ENCODE measurements at places on chromosomes 7 and 10.

- DNase-seq = no peak
Observed at GRCh38 chr7:41928166-41928565, 225.3 kb upstream of the INHBA start.

DNA sequence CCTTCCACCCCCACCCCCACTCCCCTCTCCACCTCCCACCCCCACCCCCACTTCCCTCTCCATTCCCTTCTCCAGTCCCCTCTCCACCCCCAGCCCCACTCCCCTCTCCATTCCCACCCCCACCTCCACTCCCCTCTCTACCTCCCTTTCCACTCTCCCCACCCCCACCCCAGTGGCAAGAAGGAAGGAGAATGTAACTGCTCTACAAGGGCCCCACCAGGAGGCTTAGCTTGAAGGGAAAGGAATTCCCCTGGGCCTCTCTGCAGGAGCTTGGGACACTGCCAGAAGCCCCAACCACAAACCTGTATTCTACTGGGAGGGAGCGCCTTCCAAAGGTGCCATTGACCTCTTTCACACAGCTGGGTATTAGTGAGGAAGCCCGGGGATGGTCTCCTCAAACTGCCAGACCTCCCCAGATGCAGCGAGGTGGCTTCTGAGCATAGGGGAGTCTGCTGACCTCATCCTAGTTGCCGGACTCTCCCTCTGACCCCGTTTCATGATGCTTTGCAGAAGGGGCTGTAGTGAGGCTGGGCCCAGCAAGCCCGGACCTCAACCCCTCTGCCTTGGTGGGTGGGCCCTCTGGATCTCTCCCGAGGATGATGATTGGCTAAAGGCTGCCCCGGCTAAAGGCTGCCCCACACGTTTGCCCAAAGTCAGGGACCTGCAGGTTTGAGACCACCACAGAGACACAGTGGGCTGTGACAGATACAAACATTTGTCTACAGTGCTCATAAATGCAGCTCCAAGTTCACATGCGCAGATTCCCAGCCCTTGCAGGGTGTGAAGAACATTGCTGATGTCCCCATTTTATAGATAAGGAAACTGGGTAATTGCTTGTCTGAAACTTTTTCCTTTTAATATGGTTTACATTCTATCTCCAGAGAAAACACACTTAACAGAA lies 2.9 kb downstream of the DEPP1 start:
- DNase-seq = no peak

GRCh38 chr7:518630-519483 lies 789 bp downstream of the PDGFA start:
- no peak for DNase-seq

- no peak for DNase-seq
Observed at GRCh38 chr10:102811346-102811745, 25.9 kb downstream of the CYP17A1 start.

- no peak for DNase-seq
Observed at GRCh38 chr10:59864141-59864962, 42.0 kb downstream of the CCDC6 start.

GRCh38 chr7:69670701-69671100 lies 72.4 kb downstream of the AUTS2 start:
- no peak for DNase-seq

Data from HFF-Myc (cell line).